ENCODE measurements at places on chromosomes 3 and 15. TPM values are rescaled to one million over a fixed set of nuclear protein-coding genes. Genes with fewer than 3 reads are reported as not detected.

GRCh38 chr3:50950591-50950990 is 275.9 kb downstream of the DOCK3 start:
- DNase-seq = no peak

ACOX2 gene
- 1.4 TPM for total RNA-seq

DNA sequence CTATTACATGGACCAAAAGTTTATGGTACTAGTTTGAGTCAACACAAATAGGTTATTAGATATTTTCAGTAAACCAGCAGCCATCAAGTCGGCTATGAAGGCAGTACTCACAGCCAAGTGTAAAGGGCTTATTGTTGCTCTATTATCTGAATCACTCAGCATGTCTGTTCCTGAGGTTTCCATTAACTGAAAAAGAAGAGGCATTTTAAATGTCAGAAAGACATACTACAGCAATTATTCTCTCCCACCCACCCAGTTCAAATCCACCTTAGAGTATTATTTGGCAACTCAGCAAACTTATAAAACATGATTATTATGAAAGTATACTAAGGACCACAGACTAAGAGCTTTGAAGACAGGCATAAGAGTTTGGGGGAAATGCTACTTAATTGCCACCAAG is 93.1 kb downstream of the BTD start:
- DNase-seq = no peak

DNA sequence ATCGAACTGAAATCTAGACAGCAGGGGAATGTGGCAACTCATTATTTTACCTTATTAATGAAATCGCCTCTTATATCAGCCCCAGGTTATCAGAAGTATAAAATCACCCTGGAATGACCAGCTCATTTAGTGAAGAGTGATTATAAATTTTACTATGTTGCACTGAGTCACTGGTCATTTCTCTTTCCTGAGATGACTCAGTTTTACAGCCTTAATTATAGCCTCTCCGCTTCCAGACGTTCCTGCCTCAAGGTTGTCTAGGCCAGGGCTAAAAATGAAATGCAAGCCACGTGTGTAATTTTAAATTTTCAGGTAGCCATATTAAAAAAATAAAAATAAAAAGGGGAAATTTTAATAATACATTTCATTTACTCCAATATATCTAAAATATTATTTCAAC is 33.3 kb downstream of the DET1 start:
- no peak for DNase-seq

DUOXA2 gene
- total RNA-seq = not detected

DNAH12 gene
- 0.92 TPM for total RNA-seq

DNA sequence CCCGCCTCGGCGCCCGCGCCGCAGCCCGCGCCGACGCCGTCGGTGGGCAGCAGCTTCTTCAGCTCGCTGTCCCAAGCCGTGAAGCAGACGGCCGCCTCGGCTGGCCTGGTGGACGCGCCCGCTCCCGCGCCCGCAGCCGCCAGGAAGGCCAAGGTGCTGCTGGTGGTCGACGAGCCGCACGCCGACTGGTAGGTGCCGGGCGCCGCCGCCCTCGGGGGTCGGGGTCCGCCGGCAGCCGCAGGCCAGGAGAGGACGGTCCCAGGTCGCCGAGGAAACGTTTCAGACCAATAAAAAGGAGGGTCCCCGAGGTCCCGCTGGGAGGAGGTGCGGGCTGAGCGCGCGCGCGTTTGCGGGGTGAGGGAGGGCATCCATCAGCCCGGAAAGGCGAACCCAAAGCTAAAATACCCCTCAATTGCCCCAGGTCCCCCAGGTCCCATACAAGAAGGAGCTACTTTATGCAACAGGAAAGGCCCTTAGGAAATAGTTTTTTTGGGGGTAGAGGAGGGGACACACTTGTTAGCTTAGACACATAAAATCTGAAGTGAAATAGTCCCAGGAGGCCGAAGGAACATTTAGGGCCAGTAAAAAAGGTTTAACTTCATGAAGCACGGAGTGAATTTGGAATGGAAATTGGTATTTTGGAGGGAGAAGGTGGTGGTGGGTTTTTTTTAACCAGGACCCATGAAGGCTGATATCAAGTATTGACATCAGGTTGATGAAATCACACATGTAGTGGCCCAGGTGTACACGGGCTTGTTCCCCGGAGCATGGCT is 739 bp downstream of the SYN2 start:
- DNase-seq = no peak

- no peak for DNase-seq
Observed at GRCh38 chr15:49573421-49573820, 47.2 kb downstream of the FAM227B start.

DNA sequence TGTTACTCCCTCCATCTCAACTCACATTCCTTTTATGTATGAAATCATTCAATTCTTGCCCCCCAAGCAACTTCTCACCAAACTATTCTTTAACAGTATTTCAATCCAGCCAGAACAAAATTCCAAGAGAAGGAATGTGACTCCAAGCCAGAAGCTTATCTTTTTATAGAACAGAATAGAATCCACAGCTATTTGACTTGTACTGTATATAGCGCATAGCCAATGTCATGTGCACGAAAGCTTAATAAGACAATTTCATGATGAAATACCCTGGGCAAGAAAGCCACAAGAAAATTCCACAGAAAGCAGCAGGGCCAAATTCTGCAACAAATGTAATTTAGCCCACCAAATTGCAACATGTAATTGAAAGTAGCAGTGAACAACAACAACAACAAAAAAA is 127.6 kb upstream of the UBE2E2 start:
- no peak for DNase-seq

DNA sequence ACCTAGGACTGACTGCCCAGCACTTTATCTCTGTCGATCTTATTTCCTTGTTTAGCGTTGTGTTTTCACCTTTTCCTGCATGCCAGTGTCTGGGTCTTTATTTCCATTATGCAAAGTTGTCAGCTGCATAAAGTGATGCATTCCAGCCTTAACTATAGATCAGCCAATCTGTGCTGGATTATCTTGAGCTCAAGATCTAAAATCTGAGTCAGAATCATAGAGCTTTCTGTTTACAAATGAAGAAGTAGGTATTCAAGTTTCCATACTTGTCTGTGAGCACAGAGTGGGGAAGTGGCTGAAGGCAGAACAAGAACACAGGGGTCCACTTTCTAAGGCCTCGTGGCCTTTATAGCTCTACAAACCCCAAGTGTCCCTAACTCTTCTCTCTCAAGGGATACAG is 82.4 kb upstream of the PLCL2 start:
- DNase-seq = no peak

- no peak for DNase-seq
Observed at GRCh38 chr15:57665939-57666338, 40.6 kb upstream of the POLR2M start.

DNA sequence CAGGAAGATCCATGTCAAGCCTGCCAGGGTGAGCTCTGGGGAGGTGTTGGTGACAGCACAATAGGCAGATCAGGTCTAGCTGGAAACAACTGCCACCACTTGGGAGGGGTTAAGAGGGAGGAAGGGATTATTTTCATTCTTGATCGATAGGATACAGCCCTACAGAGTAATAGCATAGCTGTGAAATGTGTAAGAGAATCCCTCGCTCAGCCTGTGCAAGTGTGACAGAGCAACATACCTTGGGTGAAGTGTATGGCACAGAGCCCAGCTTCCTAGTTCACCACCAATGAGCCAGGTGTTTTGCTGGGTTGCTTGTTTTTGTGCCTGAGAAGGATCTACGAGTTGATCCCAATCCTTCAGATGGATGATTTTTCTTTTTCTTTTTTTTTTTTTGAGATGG is 9.2 kb upstream of the DCUN1D1 start:
- DNase-seq = peak; percentile 40

- no peak for DNase-seq
Observed at GRCh38 chr15:89385596-89386331, 51.1 kb upstream of the POLG start.

DNA sequence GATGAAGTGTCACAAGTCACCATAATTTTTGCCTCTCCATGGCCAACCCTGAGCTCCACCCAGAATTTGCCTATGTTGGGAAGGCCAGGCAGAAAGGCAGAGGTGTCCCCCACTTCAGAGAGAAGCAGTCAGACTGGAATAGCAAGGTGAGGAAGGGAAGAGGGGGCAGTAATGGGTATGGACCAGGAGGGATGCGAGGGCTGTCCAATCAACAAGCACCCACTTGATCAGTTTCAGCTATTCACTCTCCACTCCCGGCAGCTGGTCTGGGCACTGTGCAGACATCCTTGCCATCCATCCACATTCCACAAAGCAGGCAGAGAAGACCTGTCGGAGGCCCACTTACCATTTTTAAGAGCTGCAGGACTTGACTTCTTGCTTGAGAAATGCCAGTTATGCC is 43.5 kb upstream of the CTNNB1 start:
- DNase-seq = no peak

GRCh38 chr3:23806534-23807423 is 1.0 kb downstream of the UBE2E1 start:
- peak; percentile 14 for DNase-seq

DNA sequence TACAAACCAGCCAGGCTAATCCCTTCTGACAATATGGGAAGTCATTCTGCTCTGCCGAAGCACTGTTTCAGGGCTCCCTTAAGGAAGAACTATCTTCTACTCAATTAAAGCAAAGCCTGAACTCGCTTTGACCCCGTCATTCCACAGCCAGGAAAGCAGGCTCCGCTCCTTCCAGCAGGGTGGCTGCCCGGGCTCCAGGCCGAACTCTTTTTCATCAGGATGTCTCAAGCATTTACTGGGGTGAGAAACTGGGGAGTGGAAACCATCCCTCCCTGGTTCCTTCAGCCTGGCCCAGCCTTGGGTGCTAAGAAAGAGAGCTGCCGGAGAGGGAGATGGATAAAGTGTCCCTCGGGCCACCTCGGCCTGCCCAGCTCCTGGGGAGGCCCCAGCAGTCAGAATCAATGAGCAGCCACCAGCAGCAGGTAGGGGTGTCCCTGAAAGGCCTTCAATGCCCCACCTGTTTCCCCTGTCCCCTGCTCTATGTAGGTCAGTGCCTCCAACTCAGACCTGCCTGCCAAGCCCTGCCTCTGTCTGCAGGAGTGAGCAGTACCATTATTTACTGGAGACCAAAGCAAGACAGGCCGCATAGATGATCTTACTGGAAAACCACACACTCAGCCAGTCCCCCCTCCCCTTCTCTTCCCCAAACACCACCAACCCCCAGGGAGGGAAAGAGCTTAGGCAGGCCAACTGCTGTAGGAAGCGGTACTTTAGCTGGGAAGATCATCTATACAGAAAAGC is 225.6 kb upstream of the TLE3 start:
- no peak for DNase-seq

DNA sequence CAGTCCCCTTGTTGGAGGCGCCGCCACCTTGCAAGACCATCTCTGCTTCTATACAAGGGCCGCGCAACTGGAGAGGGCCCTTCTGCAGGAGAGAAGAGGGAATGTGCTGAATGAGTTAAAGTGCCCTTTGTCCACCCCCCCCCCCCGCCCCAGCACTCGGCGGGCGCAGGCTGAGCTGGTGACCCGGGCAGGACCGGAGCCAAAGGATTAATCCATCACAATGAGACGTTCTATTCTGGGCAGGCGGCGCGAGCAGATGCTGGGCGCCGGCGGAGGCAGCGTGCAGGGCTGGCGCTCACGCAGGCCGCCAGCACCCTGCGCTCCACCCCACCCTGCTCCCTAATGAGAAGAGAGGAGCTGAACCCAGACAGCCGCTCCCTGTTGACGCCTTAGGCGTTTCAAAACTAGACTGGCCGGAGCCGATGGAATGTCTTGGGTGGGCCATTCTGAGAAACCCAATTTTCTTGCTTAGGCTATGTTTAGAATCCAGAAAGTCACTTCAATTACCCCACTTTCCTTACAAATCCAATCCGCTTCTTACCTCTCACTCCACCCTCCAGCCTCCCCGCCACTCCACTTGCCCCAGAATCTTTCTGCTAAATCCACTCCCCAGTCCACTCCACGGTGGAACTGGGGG is 32.9 kb downstream of the GJD2 start:
- DNase-seq = peak; percentile 4

- DNase-seq = no peak
Observed at GRCh38 chr3:186105543-186105942, 3.3 kb downstream of the ETV5 start.

DNA sequence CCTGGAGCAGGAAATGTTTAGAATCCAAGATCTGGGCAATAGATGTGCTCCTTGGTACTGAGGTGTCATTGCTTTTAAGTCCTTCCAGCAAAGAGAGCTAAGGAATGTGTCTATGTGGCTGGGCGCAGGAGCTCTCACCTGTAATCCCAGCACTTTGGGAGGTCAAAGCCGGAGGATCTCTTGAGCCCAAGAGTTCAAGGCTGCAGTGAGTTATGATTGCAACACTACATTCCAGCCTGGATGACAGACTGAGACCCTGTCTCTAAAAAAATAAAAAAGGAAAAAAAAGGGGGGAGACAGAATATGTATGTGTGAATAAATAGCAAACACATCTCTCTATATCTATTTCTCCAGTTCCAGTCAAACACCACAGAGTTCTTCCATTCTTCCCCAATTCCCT is 4.3 kb upstream of the GPR62 start:
- DNase-seq = no peak

ADAMTS17 gene
- total RNA-seq = 3.5 TPM

DNA sequence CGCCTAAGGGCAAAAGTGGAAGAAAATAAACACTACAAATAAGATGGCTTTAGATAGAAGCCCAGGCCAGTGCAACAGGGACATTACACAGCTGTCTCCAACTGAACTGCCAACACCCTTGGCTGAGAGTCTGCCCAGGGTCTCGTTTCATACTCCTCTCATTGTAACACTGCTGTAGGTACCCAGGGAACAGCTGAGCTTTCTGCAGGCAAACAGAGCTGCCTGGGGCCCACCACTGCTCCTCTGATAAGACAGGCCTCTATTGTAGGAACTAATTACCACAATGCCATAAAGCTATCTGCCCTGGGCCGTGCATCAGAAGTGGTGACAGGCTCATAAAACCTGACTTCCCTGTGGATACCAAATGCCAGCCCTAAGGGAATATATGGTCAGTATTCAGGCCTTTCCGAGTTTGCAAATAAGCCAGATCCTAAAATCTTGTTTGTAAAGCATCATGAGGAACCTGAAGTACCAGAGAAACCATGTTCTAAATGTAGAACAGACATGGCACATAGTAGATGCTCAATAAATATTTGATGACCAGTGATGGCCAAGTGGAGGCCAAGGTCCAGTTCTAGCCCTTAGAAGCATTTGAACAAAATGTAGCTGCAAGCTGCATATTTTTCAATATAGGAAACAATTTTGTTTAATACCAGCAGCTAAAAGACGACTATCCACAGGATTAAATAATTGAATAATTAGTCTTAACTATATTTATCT is 84.3 kb upstream of the NEO1 start:
- no peak for DNase-seq

DNA sequence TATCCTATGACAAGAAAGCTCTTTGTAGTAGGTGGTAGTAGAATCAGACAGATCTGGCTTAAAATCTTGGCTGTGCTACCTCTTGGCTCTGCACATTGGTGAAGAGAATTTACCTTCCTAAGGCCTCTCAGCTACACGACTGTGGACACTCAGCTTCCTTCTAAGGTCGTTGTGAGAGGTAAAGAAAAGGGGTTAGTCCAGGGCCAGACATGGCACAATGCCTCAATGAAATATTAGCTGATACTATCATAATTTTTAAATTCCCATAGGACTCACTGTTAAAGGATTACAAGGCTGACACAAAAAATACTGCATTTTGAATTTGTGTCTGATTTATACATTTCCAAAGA is 80.4 kb downstream of the IGF1R start:
- no peak for DNase-seq

PSMD2 gene
- 513 TPM for total RNA-seq

Data from Calu3 (cell line).